ENCODE measurements at places on chromosomes 11 and 22. TPM values are rescaled to one million over a fixed set of nuclear protein-coding genes. Genes with fewer than 3 reads are reported as not detected.

LDHA gene
- polyA plus RNA-seq: 45.6 TPM

APOBEC3H gene
- polyA plus RNA-seq: not detected

SCGB2A2 gene
- not detected for polyA plus RNA-seq

CNIH2 gene
- 54.5 TPM for polyA plus RNA-seq

TMPRSS5 gene
- 2.6 TPM for polyA plus RNA-seq

TIGD3 gene
- 23.1 TPM for polyA plus RNA-seq

HBG2 gene
- polyA plus RNA-seq: 1.2 TPM

PATL1 gene
- 3.4 TPM for polyA plus RNA-seq

BIK gene
- 3.1 TPM for polyA plus RNA-seq

OR10A2 gene
- polyA plus RNA-seq: not detected

TEX54 gene
- polyA plus RNA-seq: not detected

CARD10 gene
- not detected for polyA plus RNA-seq

RABL2B gene
- 26.2 TPM for polyA plus RNA-seq

TEX12 gene
- 0.36 TPM for polyA plus RNA-seq

GPHA2 gene
- polyA plus RNA-seq: not detected

JAML gene
- polyA plus RNA-seq: not detected

KIF18A gene
- polyA plus RNA-seq: 0.48 TPM

OR52I1 gene
- not detected for polyA plus RNA-seq

ANO9 gene
- polyA plus RNA-seq: not detected

POU2AF3 gene
- polyA plus RNA-seq: not detected

AGBL2 gene
- not detected for polyA plus RNA-seq

ZC3H12C gene
- polyA plus RNA-seq: 15.1 TPM

GLYAT gene
- polyA plus RNA-seq: not detected

BTBD18 gene
- polyA plus RNA-seq: not detected

PLAAT5 gene
- polyA plus RNA-seq: not detected

CRYBB1 gene
- not detected for polyA plus RNA-seq

SHISAL1 gene
- polyA plus RNA-seq: 21.6 TPM

Measured in neural cell (in vitro differentiated cells).